ENCODE measurements at places on chromosomes 2 and 18. TPM values are rescaled to one million over a fixed set of nuclear protein-coding genes. Genes with fewer than 3 reads are reported as not detected.
A peak's percentile ranks its signal among the peaks of the same experiment; 100 is the strongest.

GRCh38 chr2:73334620-73335019 lies 41.3 kb upstream of the EGR4 start:
- no peak for DNase-seq

GRCh38 chr2:120691410-120691809 lies 44.3 kb upstream of the GLI2 start:
- no peak for DNase-seq

DNA sequence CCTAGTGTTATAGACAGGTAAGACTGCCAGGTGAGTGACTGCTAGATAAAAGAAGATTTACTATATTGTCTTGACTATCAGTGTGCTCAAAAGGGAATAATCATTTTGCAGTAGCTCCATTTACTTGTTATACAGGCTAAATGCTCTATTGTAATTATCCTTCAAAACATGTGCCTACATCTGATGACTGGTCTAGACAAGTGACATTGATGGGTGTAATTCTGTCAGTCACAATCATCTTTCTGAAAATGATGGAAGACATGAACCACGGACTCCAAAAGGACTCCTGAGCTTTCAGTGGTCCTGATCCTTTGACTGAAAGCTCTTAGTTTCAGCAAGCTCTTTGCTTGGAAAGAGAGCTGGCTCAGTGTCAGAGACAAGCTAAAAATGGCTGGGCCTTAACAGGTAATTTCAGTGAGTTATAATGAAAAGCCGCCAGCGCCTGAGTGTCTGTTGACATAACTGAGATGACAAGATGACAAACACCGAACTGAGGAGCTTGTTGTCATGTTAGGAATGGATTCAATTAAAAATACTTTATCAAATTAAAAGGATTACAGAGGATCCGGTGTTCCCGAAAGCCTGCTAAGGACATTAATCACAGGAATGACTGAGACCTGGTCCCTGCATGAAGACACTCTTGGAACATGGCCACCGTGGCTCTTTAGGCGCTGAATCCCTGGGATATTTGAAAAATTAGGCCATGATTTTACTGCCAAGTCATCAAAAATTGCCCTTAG lies 141.7 kb downstream of the CMPK2 start:
- no peak for DNase-seq

Gene GNLY
- not detected for total RNA-seq

- DNase-seq: peak; percentile 40
These were observed 6.9 kb upstream of the STAT1 start for GRCh38 chr2:191020742-191021381.

- DNase-seq: no peak
These were observed 199.7 kb downstream of the PID1 start for GRCh38 chr2:229071292-229071976.

- DNase-seq: no peak
These were observed 99.0 kb upstream of the CHAC2 start for GRCh38 chr2:53668624-53669026.

GRCh38 chr2:240233885-240234502 lies 93.5 kb upstream of the OTOS start:
- DNase-seq: peak; percentile 19

DNA sequence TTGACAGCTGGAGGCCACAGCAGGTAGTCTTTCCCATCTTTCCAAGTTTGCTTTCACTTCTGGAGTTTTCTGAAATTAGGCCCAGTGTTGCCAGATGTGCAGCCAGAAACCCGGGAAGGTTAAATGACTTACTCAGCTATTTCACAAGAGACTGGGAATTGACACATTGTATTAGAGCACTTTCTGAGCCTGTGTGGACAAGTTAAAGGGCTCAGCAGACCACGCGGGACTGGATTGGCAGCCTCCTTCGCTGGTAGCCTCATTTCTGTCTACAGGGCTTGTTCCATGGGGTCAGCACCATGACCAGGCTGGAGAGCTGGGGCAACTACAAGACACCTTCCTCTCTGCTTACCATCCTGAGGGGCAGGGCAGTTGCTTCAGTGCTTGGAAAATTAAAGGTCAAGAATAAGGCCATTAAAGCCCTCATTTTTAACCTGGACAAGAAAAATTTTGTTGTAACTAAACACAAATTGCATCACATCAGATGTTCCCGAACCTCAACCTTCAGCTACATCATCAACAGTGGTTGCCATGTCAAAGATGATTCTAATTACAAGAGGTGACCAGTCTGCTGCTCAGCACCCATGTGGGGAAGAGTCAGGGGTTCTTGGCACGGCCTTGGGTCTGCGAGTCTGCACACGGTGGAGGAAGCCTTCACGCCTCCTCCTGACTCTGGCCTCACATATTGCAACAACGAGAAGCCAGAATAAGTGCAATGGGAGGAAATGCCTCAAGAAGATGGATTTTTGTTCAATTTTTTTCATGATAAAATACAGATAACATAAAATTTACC lies 279.5 kb upstream of the RAB6C start:
- no peak for DNase-seq

Gene NEU4
- total RNA-seq: 1.5 TPM

DNA sequence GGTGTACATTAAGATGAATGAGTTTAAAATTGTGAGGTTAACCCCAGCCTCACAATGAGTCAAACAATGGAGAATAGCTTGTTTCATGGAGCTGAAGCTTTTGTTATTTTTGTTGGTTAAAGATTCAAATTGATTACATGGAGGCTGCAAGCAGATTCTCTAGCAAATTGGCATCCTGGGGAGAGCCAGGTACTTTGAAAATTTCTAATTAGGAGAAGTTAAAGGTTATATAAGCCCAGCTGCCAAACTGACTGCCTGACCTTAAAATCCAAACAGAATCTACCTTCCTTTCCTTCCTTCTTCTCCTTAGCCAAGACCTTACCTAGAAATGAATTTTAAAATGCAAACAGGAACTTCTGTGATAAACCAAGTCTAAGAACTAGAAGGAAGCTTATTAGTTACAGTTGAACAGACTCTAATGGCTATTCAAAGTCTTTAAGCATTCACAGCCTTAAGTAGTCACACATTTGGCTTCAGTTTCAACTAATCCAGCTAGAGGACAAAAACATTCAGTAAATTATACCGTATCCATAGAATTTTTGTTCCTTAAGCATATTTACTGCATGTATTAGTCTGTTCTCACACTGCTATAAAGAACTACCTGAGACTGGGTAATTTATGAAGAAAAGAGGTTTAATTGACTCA lies 31.5 kb upstream of the PGAP1 start:
- no peak for DNase-seq

Gene SLC38A11
- total RNA-seq: 1.6 TPM

Gene ZNF892
- 3.4 TPM for total RNA-seq

GRCh38 chr2:28273751-28274150 lies 118.9 kb upstream of the FOSL2 start:
- no peak for DNase-seq

Gene NEUROD1
- not detected for total RNA-seq

GRCh38 chr2:106961328-106961727 lies 75.4 kb upstream of the ST6GAL2 start:
- DNase-seq: no peak

Gene SLC14A1
- not detected for total RNA-seq

Gene UGT1A10
- 1.0 TPM for total RNA-seq

Gene CCBE1
- 0.44 TPM for total RNA-seq

- DNase-seq: no peak
These were observed 310.5 kb downstream of the LRATD1 start for GRCh38 chr2:14942987-14943386.

GRCh38 chr2:240467149-240467642 lies 31.7 kb downstream of the GPC1 start:
- no peak for DNase-seq

GRCh38 chr2:146481629-146482028 lies 1363.2 kb upstream of the ACVR2A start:
- DNase-seq: no peak

DNA sequence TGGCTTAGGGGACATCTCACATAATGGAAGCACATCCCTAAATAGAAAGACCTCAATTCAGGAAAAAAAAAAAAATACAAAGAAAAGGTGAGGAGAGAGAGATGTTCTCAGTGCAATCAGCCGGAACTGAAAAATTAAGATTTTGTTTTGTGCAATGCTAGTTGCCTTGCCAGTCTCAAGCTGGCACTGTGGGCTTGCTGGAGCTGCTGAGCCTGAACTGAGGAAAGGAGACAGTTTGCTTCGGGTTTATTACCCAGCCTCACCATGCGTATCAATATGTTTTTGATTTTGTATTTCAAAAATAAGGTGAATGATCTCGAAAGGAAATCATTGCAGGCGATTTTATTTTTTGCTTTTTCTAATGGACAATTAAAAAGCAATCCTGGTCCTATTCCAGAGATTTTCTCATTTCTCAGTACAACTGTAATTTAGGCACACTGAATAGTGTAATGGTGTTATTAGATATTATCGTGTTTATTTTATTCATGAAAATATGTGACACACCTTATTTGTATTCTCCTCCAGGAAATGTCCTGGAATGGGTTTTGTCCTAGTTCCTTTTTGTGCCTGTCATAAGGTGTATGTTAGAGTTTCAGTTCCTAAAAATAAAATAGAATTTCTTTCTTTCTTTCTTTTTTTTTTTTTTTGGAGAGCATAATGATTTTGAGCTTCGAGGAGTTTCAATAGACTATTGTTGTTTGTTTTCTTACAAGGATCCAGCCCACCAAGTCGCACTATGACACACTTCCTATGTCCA lies 72.8 kb upstream of the ZEB2 start:
- no peak for DNase-seq

DNA sequence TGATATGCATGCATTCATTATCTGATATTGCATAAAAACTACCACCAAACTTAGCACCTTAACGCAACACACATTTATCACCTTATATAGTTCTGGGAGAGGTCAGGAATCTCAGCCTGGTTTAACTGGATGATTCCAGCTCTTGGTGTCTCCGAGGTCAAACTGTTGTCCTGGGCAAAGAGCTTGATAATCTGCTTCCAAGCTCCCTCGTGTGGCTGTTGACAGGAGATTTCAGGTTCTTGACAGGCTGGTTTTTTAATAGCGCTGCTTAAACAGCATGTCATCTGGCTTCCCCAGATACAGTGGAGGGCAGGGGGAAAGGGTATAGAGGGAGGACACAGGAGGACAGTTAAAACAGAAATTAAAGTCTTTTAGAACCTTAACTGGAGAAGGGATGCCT lies 785.0 kb downstream of the CNTNAP5 start:
- DNase-seq: peak; percentile 55

GRCh38 chr2:217247476-217247875 lies 387.6 kb upstream of the TNP1 start:
- DNase-seq: no peak

- DNase-seq: no peak
These were observed 10.3 kb downstream of the SCN1A start for GRCh38 chr2:166117491-166117890.

DNA sequence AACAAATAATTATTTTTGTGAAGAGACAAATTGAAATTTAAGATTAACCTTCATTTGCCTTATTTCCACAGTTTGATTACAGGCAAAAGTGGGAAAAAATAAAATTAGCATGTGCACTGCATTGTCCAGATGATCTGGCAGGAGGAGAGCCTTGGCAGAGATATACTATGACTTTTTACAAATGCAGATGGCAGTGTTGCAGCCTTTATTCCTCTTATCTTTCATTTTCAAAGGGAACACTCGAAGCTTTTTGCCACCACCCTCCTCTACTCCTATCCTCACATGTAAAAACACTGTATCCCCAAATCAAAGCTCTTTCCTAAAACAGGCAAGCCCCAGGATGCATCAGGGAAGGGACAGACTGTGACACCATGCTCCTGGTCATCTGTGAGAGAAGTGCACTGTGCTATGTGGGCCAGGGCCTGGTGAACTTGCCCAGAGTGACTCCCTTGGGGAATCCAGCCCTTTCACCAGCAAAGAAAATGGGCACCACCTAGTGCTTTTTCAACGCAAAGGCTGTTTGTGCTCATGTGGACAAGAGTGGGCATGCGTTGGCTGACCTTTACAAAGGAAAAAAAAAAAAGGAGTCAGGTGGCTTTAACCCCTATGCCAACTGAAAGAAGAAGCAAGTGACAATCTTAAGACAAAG lies 74.7 kb upstream of the ETAA1 start:
- peak; percentile 59 for DNase-seq

DNA sequence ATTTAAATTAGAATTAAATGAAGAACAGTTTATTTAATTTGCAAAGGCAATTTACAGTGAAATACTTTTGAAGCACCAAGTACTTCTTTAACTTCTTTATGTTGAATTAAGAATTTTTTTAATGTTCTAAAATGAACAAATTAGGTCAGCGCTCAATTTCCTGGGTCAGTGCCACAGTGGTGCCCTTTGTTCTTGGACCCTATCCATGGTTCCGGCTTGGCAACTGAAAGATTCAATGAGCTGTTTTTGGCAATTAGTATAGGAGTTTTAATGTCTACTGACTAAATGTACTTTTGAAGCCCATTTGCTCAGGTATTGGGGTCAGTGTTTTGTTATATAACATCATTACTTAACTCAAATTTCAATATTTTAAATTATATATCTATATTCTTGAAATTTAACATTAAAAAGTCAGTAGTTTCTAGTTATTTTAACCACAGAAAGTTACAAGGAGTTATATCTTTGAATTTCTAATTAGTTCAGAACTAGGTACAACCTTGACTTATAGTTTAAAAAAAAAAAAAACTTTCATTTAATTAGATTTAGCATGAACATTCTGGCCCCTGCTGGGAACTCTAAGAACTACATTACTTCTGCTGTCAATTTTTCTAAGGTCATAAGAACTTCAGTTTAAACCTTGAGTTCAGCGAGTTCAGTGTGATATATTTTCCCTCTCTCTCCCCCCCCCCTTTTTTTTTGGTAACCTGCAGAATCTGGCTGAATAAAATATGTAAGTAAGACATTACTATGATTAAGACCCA lies 7.6 kb upstream of the MSTN start:
- peak; percentile 60 for DNase-seq

GRCh38 chr18:55136258-55136657 lies 177.0 kb upstream of the CCDC68 start:
- DNase-seq: no peak

Gene PUM2
- total RNA-seq: 119 TPM

GRCh38 chr2:23518481-23519333 lies 133.7 kb downstream of the KLHL29 start:
- DNase-seq: no peak

DNA sequence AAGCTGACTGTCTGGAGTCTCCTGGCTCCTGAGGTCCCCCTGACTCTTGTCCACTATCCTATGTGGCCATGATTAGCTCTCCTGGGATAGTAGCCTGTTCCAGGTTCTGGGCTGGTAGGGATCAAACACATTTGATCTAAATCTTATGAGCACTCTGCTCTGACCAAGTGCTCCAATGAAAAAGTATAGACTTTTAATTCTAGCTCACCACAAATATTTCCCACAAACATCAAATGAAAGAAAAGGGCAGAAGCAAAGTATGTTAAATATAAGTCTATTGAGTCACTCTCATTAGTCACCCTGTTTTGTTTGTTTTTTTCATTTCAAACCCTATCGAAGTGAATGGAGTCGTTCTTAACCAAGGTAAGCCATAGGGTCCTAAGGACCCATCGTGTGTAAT lies 39.7 kb upstream of the NEDD4L start:
- DNase-seq: no peak
